Stimulated activated CD4-positive, alpha-beta T cell treated with anti-CD3 and anti-CD28 coated beads, Interleukin-4, amount 100 ng/mL, for 4 hours (primary cell): ENCODE measurements at places on chromosomes 3 and 15.

- no peak for DNase-seq
Measured at GRCh38 chr3:134640872-134641470, 9.9 kb downstream of the KY start.

DNA sequence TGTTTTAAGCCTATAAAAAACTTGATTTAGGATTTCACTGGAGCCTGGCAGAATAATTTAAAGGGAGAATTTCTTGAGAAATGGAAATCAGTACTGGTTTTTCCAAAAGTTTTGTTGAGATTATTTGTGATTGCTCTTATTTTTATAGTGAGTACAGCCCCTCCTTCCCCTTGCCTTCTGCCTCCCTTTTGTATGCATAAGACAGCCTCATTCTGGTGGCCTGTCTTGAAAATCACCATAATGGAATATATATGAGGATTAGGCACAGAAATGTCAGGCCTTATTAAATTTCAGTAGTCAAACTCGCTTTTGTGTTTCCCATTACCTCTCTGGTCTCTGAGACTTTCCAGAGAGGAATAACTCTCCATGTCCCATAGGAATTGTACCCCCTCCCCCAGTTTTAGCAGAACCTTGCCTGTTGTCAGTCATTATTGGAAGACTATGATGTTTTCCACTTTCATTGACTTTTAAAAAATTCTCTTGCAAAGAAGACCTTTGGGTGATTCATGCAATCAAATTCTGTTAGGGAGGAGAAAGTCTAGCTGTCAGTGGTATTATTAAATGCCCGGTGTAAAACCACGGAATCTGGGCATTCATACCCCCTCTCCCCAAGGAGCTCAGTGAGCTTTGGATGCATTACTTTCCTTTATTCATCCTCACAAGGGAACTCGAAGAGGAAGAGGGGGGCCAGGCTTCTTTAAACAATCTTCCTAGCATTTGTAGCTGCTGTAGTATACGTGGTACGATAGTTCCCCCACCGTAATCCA lies 171.6 kb upstream of the TSC22D2 start:
- DNase-seq, result no peak

DNA sequence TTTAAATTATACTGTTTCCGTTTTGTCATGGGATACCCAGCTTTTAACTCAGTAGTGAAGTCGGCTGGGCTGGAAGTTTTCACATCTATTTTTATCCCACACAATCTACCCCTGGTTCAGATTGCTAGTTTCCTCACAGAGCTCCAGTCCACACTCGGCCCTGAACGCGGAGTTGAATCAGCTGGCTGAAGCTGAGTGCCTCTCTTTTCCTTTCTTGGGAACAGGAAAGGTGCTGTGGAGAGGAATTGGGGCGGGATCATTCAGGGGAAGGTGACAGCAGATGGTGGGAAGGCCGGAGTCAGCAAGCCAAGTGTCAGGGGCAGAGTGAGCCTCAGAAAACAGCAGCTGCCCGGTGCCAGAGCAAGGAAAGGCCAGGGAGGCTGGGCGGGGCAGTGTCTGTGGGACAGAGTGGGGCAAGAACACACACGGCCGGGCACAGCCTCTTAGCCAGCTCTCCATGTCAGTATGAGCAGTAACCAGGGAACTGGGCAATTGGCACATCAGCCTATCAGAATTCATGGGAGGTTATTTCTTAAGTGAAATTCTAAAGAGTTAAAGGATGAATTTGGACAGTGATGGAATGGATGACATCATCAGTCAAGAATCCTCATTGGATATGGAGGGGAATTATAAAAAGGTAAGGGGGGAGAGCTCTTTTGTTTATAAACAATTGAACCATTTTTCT lies 135.7 kb upstream of the IL12A start:
- no peak for DNase-seq

GRCh38 chr3:98563661-98564281 lies 29.6 kb downstream of the CPOX start:
- DNase-seq, result no peak

- DNase-seq, result no peak
Measured at GRCh38 chr15:68608206-68608843, 29.5 kb downstream of the CORO2B start.

DNA sequence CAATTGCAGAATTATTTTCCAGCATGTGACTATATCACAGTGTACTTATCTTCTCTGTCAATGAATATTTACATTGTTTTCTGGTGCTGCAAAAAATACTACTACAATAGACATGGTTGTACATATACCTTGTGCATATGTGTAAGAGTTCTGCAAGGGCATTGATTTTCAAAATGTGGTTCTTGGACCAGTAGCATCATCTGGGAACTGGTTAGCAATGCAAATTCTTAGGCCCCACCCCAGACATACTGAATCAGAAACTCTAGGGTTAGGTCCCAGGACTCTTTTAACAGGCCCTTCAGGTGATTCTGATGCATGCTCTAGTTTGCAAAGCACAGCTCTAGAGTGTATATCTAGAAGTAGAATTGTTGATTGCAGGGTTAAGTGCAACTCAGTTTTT lies 292.3 kb downstream of the ZNF621 start:
- DNase-seq, result no peak

GRCh38 chr3:89216016-89216739 lies 108.8 kb downstream of the EPHA3 start:
- DNase-seq, result no peak

GRCh38 chr3:13474776-13475303 lies 5.3 kb upstream of the HDAC11 start:
- DNase-seq, result no peak

- DNase-seq, result no peak
Measured at GRCh38 chr15:39497759-39498565, 82.9 kb upstream of the THBS1 start.

DNA sequence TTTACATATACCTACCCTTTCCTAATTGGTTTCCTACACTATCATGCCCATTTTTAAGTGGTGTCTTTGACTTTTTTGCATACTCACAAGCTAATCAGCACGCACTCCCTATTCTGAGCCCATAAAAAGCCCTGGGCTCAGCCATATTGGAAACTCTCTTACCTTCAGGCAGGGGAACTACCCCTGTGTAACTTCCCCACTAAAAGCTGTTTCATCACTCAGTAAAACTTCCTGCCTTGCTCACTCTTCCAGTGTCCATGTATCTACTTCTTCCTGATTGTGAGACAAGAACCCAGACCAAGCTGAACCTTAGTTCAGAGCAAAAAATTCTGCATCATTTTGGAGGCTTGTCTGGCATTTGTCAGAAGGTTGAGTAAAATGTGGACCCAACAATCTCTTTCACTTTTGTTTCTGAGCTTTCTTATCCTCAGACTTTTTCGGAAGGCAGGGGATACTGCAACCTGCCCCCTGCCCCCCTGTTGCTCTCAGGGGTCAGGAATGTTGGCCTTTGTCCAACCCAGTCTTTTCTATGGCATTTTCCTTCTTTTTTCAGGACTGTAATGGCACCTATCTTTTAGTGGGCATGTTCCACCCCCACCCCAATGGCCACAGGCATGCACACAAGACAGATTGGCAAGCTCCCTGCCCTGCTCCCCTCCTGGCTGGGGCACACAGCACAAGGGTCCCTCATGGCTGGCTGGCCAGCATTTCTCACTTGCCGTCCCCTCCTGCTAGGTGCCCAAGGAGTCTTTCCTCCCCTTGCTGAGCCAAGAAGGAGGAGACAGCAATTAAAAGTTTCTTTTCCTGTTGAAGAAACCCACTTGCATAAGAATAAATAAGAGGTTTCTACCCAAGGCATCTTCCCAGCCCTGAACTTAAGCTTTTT lies 26.3 kb upstream of the TMEM45A start:
- DNase-seq, result no peak

DNA sequence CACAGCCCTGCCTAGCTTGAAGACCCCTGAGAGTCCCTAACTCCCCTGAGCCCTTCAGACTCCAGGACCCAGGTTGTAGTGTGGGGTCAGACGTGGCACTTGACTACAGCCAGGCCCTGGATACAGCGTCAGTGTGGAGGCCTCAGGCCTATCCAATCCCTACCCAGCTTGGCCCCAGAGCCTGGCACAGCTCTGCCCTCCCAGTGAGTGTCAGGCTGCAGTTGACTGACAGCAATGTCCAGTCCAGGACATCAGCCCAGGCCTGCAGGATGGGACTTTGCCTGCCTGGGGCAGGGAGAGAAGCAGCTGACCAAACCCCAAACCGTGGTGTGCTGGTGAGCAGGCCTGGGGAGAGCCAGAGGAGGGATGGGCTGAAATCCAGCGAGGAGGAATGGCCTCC lies 27.3 kb downstream of the KLF13 start:
- DNase-seq, result no peak

GRCh38 chr3:39917065-39917773 lies 107.8 kb downstream of the MYRIP start:
- no peak for DNase-seq

DNA sequence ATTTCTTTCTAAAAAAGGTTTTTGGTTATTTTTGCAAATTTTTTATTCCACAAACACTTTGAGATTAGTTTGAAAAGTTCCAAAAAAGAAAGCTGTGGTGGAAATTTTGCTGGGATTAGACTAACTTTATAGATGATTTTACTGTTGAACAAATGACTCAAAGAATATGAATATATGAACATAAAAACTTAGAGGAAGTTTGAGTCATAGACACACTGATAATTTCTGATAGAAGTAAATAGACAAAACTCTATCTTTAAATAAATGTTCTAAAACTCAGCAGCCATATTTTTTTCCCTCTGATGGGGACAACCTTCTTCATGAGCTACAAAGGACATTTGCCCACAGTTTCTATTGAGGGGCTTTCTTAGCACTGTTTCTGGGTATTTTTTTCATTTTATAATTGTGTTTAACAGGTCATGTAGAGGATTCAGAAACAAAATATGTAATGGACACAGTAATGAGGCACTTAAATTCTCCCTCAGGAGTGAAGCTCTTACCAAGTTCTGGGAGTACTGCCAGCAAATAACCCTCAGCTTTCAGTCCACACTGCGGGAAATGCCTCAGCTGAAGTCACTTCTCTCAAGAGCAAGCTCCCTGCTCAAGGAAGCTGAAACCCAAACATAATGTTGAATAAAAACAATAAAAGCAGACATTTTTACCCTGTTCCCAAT lies 157.6 kb downstream of the NFKBIZ start:
- DNase-seq, result no peak

DNA sequence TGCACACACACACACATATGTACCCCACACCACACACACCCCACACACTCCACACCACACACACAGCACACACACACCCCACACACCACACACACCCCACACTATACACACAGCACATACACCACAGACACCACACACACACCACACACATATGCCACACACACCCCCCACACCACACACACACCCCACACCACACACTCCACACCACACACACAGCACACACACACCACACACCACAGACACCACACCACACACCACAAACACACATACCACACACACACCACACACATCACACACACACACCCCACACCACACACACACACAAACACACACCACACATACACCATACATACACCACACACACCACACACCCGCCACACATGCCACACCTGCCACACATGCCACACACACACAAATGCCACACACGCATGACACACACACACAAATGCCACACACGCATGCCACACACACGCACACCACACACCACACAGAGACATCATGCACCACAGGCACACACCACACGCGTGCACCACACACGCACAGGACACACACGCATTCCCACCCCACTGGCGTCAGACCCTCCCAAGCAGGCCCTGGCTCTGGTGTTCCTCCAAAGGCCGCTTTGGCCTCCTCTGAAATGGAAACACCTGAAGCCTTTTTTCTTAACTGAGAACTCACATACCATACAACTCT lies 15.7 kb downstream of the CHST13 start:
- no peak for DNase-seq

DNA sequence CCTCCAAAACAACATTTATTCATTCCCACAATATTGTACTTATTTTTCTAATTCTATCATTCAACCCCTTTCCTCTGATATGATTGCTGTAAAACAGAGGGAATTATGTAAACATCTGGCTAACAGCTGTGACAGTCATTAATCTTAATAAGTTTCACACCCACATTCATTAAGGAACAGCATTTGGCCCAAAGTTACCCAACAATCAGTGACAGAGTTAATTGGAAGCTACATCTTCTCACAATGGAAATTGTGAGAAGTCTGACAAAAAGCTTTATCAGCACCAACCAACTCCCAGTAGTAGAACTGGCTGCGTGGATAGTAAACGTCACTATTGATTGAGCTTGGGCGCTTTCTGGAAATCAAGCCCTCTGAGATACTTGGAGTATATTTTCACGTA lies 165.8 kb upstream of the SLC24A5 start:
- no peak for DNase-seq

- DNase-seq, result no peak
Measured at GRCh38 chr15:41492597-41493204, 973 bp upstream of the ITPKA start.

- DNase-seq, result no peak
Measured at GRCh38 chr15:48664436-48664835, 18.9 kb upstream of the FBN1 start.

- DNase-seq, result no peak
Measured at GRCh38 chr3:171712171-171712938, 97.9 kb downstream of the PLD1 start.

DNA sequence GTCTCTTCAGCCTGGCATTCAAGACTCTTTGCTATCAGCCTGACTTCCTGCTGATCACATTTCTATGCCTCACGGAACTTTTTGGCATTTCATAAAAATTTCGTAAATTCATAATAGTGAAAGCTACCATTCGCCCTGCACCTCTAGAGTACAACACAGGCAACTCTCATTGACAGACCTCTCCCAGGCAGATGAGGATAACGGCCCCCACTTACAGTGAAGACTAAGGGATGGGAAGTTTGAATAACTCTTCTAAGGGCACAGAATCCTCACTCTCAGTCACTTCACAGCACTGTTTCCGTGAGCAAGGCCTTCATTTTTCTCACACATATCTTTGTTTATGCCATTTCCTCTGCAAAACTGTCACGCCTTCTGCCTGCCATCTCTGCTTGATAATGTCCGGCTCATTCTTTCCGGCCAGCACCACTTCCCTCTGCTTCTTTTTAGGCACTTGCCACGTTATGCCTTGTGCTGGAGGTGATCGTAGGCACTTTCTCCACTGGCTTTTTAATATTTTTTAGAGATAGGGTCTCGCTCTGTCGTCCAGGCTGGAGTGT lies 224.1 kb upstream of the HES1 start:
- DNase-seq, result no peak

- DNase-seq, result no peak
Measured at GRCh38 chr3:188407158-188407880, 253.4 kb downstream of the LPP start.

DNA sequence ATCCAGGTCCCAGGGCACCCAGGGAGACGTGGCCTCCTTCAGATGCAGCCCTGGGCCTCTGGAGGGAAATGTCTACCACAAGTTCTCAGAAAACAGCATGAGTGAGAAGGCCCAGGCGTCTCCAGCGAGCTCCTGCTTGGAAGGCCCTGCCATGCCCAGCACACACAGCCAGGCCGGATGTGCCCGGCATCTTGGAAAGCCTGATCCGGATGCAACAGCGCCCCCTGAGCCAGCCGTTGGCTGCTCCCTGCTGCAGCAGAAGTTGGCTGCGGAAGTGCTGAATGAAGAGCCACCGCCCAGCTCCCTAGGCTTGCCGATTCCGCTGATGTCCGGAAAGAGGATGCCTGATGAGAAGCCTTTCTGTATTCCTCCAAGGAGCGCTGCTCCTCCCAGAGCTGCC lies 856 bp downstream of the NPAP1 start:
- DNase-seq, result no peak
